ENCODE measurements at places on chromosomes 4 and X.

GRCh38 chr4:24923550-24923949 is 10.7 kb upstream of the CCDC149 start:
- no peak for DNase-seq

DNA sequence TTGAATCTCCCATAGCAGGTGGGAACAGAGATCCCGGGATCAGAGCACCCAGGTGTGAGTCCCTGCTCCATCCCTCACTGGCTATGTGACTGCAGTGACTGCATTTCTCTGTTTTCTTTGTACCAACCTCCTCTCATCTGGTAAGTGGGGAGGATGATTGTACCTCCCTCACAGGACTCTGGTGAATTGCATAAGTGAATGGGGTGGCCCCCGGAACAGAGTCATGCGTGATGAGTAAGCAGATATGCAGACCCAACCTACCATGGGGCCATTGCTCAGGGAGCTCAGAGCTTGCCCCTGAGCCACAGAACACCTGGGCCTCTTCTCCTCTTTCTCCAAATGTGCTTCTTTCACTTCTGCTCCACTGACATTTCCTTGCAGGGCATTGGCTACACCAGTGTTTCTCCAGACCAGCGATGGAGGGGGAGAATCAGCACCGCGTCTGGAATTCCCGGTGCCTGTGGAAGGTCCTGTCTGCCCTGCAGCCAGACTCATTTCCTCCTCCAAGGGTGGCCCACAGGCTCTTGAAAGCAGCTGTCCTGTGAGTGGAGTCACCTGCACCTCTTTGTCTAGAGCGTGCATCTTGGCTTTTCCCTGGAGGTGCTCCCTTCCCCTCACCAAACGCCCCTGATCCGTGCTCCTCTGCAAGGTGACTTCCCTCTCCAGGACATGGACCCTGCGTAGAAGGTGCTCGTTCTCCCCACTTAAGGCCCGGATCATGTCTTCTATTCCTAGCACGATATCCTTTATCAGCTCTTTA is 30.0 kb downstream of the C4orf50 start:
- DNase-seq, result no peak

DNA sequence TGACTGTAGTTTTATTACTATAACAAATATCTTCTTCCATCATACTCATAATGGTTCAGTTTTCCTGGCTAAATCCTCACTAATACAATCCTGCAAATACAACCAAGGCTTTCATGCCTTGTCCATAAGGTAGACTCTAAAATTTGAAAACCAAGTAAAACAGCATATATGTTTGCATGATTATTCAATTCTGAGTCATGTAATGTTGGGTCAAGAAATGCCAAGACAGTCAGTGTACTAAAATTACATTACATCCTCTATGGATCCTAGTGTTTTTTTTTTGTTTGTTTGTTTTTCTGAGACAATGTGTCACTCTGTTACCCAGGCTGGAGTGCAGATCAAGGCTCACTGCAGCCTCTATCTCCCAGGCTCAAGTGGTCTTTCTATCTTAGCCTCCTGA is 38.6 kb upstream of the TEX13D start:
- no peak for DNase-seq

DNA sequence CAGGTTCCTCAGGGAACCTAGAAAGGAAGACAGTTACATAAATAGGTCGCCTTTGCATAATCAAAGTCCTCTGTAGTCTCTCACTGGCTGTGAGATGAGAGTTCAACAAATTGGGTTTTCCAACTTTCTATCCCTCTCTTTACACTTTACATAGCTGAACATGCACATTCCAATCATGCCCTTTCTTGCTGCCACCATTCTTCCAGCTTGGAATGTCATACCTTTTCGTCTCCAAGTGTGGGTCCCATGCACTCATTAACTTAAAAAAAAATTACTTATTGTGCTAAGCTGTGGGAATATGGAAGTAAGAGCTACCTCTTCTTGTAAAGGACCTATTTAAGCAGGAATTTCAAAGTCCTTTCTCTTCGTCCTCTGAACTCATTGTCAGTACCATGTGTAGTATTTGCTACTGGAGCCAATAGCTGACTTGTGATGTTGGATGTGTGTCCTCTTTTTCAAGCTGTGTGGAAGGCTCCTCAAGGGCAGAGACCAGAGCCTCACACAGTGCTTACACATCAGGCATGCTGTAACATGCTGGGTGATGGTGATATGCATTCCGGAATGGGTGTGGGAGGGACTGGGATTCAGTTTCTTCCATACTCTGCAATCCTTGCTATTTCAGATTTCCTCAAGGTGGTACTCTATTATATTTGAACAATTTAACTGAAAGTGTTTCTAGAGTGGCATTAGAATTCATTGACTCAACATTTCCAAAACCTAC is 7.1 kb downstream of the ENOPH1 start:
- DNase-seq, result no peak

DNA sequence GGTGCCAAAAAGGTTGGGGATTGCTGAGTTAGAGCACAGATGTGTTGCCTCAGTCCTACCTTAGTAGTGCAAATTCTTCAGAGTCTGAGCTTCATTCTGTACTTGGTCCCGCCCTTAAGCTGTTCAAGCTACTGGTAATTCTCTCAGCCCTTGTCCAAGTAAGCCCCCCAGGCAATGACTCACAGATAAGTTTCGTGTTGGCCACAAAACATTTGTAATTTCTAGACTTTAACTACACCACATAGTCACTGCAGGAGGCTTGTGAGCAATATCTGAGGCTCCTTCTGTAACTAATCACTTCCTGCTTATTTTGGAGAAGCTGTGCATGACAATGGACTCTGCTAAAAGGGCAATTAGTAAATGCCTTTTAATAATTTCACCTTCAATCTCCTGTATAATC is 1420.5 kb downstream of the PCDH7 start:
- DNase-seq, result no peak

GRCh38 chrX:47311932-47312774 is 58.2 kb upstream of the ZNF157 start:
- no peak for DNase-seq

DNA sequence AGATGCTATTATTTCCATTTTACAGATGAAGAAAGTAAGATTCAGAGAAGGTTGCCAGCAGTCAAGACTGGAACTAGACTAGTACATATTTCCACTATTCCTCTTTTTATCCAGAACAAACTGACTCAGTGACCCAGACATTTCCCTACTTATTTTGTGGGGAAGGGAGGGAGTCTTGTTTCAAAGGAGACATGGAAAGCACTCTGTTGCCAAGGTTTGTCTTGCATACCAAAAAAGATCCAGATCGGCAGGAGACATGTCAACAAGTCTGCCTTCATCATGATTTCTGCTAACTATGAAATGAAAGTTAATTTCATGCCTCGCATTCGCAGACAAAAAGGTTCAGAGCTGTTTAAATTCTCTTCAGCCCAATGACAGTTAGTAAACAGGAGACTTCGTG is 328.3 kb downstream of the DHX15 start:
- DNase-seq, result no peak

All from stimulated activated CD8-positive, alpha-beta memory T cell treated with anti-CD3 and anti-CD28 coated beads, Interleukin-4, amount 100 ng/mL, for 4 hours (primary cell).